ENCODE measurements at places on chromosomes 3 and 15. TPM values are rescaled to one million over a fixed set of nuclear protein-coding genes. Genes with fewer than 3 reads are reported as not detected.
A peak's percentile ranks its signal among the peaks of the same experiment; 100 is the strongest.

DNA sequence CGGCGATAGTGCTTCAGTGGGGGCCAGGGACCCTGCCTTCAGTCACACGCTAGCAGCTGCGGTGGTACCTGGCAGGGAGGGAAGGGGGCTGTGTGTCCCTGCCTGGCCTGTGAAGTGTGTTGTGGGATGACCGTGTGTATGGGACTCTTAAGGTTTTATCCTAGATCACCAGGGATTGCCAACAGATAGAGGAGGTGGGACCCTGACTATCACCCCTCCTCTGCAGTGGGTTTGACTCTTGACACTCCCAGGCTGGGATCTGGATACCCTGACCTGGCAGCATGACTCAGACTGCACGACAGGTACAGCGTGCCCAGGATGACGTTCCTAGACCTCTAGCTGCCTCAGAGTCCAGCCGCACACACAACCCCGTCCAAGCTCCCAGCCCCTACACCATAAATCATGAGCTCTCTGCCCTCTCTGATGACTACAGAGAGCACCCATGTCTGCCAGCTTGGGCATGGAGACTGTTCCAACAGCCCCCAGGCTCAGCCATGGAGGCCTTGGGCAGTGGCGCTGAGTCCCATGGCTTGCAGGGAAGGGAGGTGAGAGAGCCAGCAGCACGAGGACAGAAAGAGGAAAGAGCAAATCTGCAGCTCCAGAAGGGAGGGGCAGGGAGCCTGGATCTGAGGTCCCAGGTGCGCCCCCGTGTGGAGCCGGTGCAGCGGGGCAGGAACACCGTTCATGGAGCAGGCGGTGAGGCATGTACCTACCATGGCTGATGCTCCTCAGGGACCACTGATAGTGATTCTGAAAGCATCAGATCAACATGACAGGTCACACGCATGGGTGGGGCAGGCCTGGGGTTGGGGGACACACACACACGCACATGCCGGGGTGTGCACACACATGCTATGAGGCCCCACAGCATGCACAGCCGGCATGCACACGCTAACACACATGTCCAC lies 71.0 kb downstream of the ADAMTS7 start:
- no peak for DNase-seq
- H3K27me3 ChIP-seq: no peaks in the 10 kb centered on the region
- no peak overlapping the region for H3K4me3 ChIP-seq
- H3K36me3 ChIP-seq: no peaks in the 10 kb centered on the region

- H3K4me3 ChIP-seq: no peak overlapping the region
- no peaks in the 10 kb centered on the region for H3K4me1 ChIP-seq
- no peaks in the 10 kb centered on the region for H3K36me3 ChIP-seq
- no peak for DNase-seq
- H3K27ac ChIP-seq: no peak overlapping the region
- no peaks in the 10 kb centered on the region for H3K27me3 ChIP-seq
Measured at GRCh38 chr15:55260562-55261131, 29.0 kb downstream of the RAB27A start.

DNA sequence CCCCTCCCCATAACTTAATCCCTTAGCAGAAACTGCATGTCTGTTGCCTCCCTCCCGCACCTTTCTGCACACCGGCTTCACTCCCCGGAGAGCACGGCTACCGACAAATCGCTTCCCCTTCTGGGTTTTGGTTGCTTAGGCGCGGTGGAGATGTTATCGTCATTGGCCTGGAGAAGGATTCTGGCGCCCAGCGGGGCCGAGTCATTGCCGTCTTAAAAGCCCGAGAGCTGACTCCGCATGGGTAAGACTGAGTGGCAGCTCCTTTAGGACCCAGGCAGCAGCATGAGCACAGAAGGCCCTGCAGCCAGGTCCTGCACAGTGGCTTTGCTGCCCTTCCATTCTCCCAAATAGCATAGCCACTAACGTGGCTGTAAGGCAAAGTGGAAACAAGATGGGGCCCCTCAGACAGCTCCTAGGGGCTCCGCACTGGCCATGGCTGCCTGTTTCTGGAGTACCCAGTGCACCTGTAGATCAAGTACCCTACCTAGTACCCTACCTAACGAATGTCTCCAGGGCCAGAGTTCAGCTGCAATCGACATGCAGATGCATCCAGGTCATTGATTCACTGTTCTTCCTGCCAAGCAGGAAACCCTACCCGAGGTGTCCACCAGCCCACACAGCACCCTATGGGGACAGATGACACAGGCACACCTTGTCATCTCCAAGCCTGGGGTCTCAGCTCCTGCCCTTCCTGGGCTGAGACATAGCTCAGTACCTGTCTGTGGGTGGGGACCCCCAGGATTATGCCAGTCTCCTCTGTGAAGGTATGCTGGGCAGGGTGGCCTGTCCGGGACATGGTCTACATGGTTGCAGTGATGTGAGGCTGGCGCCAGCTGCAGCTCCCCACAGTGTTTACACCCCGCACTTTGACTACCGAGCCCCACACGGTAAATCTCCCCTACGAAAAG lies 147.6 kb downstream of the LRRK1 start:
- H3K27ac ChIP-seq: no peak overlapping the region
- H3K36me3 ChIP-seq: no peaks in the 10 kb centered on the region
- H3K27me3 ChIP-seq: no peaks in the 10 kb centered on the region
- no peak for DNase-seq
- H3K4me1 ChIP-seq: peaks cover 10% of the 10 kb centered on the region

DNA sequence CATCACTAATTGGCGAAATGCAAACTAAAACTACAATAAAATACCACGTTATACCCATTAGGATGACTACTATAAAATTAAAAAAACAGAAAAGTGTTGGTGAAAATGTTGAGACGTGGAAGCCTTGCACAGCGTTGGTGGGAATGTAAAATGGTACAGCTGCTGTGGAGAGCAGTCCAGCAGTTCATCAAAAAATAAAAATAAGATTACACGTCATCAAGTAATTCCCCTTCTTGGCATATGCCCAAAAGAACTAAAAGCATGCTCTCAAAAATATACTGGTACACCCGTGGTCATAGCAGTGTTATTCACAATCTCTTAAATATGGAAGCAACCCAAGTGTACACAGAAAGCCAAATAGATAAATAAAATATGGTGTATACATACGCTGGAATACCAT lies 71.8 kb upstream of the NDN start:
- H3K4me1 ChIP-seq: no peaks in the 10 kb centered on the region
- no peaks in the 10 kb centered on the region for H3K27me3 ChIP-seq
- no peak overlapping the region for H3K4me3 ChIP-seq
- DNase-seq: peak; percentile 87

DNA sequence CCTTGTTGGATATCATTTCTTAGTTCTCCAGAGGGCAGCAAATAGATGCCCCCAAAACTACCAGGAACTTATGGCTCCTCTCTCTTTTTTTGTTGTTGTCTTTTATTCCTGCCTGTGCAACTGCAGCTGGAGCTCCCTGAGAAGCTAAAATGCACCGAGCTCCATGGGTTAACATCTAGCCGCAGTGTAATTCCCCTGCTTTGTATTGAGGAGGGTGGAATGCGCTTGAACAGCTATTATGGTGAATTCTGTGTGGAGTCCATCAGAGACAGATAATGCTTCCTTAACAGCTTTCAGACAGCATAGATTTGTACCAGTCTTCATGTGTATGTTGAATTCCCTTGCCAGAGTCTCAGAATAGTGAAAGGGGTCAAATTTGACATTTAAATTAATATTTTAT lies 475.2 kb upstream of the FRG2C start:
- H3K36me3 ChIP-seq: no peaks in the 10 kb centered on the region
- no peak overlapping the region for H3K4me3 ChIP-seq
- peak; percentile 42 for DNase-seq
- no peaks in the 10 kb centered on the region for H3K4me1 ChIP-seq
- H3K27ac ChIP-seq: no peak overlapping the region

- no peaks in the 10 kb centered on the region for H3K36me3 ChIP-seq
- no peaks in the 10 kb centered on the region for H3K27me3 ChIP-seq
- DNase-seq: no peak
- no peaks in the 10 kb centered on the region for H3K4me1 ChIP-seq
Measured at GRCh38 chr15:34122771-34123183, 20.9 kb downstream of the PGBD4 start.

FMN1 gene
- total RNA-seq: 45.2 TPM

FANCD2OS gene
- total RNA-seq: not detected

GRCh38 chr3:80097674-80098073 lies 329.9 kb upstream of the ROBO1 start:
- no peak for DNase-seq
- no peaks in the 10 kb centered on the region for H3K36me3 ChIP-seq
- H3K27ac ChIP-seq: no peak overlapping the region
- no peaks in the 10 kb centered on the region for H3K27me3 ChIP-seq

CEP97 gene
- 11.1 TPM for total RNA-seq

- H3K4me3 ChIP-seq: no peak overlapping the region
- H3K27ac ChIP-seq: no peak overlapping the region
- H3K36me3 ChIP-seq: no peaks in the 10 kb centered on the region
- no peaks in the 10 kb centered on the region for H3K4me1 ChIP-seq
- H3K27me3 ChIP-seq: peaks cover 92% of the 10 kb centered on the region
- no peak for DNase-seq
Measured at GRCh38 chr15:52786436-52787122, 3.6 kb downstream of the ONECUT1 start.

DNA sequence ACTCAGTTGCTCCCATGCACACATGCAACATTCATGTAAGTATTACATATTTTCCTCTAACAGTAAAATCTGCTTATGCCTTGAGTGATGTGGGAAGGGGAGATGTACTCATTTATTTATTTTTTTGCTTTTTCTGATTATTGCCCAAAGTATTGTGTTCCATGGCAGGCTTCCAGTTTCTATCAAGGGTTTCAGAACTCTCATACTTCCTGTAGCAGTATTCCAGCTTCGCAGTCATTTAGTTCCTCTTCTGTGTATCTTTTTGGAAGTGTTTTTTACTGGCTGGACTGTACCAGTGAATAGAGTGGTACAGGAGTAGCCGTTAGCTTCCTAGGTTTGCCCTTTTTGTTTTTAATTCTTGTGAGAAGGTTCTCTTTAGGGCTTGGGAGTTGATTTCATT lies 26.9 kb downstream of the RAB11A start:
- no peak overlapping the region for H3K4me3 ChIP-seq
- DNase-seq: peak; percentile 52
- H3K27ac ChIP-seq: no peak overlapping the region

ECT2 gene
- total RNA-seq: 10.9 TPM

A4GNT gene
- 0.25 TPM for total RNA-seq
